Stimulated activated CD4-positive, alpha-beta T cell treated with anti-CD3 and anti-CD28 coated beads, Interleukin-15, amount 100 ng/mL, for 1 hour (primary cell): ENCODE measurements at places on chromosomes 4 and X.

DNA sequence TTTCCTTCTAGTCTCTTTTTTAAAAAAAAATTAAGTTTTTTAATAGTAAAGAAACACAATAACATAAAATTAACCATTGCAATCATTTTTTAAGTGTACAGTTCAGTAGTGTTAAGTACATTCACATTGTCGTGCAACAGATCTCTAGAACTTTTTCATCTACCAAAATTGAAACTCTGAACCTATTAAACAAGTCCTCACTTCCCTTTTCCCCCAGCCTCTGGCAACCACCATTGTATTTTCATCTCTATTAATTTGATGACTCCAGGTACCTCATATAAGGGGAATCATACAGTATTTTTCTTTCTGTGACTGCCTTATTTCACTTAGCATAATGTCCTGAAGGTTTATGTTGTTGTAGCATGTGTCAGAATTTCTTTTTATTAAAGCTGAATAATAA is 31.8 kb downstream of the MSL3 start:
- DNase-seq, result no peak

GRCh38 chr4:2686379-2687265 is 69.5 kb downstream of the TNIP2 start:
- DNase-seq, result no peak

DNA sequence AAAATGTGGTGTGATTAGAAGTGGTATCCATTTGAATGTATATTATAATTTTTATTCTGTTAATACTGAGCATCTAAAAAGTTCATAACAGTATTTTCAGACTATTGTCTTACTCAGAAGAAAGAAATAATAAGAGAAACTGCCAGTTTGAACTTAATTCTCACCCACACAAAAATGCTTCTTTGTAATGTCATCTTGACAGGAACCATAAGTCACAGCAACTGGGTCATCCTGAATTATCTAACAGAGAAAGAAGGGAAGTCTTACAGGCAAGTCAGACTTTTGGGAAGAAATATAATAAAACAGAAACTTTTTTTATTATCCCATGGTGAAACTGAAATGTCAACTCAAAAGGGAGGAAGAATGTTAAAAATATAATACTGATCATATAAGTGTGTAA is 83.1 kb downstream of the NDST4 start:
- no peak for DNase-seq

DNA sequence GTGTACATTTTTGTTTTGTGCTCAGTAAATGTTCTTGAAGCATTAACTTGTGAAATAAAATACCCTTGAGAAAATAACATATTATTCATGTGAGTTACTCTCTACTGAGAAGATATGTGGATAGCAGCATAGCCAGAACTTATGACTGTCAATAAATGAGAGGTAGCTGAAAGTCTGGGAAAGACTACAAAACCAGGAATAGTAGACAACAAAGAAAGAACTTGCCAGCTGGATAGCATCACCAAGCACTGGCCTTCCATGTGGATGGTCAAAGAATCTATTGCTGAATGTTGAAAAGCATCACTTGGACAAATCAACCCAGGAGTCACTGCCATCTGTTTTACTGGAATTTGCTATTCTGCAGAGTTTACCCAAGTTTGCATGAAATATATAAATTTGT is 650.0 kb upstream of the HTR2C start:
- DNase-seq, result no peak

DNA sequence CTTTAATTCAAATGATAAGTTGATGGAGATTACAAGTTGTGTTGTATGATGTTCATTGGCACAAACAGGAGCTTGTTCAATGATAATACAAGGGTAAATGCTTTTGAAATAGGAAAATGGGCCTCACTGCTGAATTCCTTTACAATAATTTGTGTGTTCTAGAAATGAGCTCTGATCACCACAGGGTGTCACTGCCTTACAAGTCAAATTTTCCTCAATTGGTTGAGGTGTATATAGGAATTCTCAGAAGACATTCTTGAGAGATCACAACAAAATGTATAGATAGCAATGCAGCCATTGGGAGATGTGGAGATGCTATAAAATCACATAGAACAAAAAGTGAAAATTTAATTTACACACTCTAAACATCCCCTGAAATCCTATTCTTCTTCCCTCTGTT is 49.6 kb downstream of the KLF8 start:
- DNase-seq, result no peak

DNA sequence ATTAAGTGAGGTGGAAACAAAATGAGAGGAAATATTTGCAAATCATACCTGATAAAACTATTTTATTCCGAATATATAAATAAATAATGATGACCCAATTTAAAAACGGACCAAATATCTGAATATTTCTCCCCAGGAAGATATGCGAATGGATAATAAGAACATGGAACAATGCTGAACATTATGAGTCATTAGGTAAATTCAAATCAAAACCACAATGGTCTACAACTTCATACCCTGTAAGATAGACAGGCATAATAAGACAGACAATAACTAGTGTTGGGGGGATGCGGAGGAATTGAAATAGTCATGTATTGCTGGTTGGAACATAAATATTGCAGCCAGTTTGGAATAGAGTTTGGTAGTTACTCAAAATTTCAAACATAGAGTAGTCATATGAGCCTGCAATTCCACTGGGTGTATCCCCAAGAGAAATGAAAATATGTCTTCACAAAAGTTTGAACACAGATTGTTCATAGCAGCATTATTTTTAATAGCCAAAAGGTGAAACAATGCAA is 47.6 kb upstream of the DRP2 start:
- DNase-seq, result no peak

DNA sequence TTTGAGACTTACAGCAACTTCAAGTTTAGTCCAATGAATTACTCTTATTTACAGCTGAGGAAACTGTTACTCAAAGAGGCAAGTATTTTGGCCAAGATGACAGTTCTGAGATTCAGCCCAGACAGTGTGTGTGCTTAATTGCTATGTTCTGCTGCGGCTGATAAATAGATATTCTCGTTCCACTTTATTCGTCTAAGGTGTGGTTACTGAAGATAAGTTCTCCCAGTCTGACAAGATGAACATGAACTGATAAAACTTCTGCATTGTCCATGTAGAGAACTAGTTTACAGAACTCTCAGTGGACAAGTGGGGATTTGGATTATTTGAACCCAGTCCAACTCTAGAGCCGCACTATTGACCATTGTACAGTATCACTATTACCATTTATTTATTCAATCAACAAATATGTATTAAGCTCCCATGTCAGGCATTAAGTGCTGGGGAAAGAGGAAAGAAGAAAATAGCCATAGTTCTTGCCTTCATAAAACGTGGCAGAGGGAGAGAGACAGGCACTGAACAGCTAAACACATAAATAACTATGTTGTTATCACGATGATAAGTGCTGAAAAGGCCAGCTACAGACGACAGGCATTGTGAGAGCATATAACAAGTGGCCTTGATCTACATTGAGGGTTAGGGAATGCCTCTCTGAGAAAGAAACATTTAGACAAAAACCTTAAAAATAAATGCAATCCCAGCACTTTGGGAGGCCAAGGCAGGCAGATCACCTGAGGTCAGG is 4.0 kb upstream of the DHX15 start:
- no peak for DNase-seq

DNA sequence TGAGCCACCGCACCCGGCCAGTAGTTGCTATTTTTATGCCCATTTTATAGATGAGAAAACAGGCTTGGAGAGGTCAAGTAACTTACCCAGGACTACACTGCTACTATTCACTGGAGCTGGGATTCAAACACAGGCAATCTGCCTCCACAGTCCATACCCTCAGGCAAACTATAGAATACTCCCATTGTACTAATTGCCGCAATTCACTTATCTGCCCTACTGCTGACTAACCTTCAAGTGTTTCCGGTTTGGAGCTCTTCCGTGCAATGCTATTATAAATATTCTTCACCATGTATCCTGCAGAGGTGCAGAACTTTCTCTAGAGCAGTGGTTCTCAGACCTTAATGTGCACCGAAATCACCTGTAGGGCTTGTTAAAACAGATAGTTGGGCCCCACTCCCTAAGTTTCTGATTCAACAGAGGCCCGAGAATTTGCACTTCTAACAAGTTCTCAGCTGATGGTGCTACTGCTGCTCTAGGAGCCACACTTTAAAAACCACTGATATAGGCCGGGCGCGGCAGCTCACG is 1.9 kb upstream of the G3BP2 start:
- no peak for DNase-seq

DNA sequence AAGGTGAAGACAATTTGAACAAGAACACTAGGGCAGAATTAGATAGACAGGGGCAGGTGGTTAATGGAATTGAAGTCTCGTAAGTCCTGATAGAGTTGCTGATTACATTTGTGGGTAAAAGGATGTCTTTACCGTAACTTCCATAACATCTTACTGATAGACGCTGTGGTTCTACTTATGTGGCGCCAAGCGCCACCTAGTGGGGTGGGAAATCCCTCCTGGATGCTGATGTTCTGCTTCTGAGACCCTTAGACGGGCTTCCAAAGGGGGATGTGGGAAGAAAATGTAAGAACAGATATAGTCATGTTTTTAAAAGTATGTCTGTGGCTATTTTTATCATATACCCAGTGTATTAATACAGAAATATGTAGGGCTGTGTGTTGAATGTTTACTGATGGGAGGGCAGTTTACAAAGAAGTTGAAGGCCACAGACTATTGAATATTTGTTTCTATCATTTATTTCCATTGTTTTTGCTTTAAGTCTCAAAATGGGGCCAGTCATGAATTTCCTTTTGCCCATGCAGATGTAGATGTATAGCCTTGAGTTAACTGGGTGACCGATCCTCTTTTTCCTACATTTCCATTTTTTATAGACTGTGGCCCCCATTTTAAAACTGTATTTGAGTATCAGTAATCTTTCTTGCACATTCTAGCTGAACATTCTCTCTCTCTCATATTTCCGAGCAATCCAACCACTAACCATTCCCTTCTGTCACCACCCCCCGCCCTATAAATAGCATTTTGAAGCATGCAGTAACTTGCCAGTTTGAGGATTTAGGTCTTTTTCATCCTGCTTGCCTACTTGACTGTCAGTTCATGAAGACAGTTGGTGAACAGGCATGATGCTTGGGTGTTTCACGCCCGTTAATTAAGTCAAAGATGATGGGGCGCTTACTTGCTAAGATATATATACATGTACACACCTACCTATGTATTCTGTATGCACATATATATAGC is 12.1 kb upstream of the TLR8 start:
- peak; percentile 10 for DNase-seq

DNA sequence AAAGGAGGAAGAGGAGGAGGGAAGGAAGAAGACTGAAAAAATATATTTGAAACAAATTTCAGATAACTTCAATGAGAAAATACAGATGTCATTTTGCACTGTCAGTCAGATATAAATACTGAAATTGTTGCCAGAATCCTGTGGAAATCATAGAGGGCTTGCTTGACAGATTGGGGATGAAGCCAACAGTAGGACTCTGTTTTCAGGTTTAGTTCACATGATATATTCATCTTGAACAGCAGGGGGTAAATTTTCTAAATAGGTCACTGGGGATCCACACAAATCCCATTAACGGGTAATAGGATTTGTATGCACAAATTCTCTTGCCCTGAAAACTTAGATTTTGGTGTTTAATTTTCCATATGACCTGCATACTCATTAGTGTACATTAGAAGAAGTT is 103.3 kb upstream of the PCDH18 start:
- DNase-seq, result no peak

DNA sequence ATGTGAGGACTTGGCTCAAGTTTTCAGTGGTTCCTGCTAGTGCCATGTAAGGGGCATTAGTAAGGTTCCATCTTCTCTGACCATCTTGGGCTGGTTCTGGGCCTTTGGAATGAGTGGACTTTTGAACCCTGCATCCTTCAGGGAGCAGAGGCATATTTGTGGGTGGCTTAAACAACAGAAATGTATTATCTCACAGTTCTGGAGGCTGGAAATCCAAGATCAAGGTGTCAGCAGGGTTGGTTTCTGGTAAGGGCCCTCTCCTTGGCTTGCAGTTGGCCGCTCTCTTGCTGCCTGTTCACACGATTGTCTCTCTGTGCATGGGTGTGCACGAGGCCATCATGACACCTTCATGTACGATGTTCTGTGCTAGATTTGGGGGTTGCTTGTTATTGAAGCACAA is 21.3 kb downstream of the CCKAR start:
- DNase-seq, result no peak

- no peak for DNase-seq
Measured at GRCh38 chr4:121094297-121094966, 22.1 kb upstream of the NDNF start.

DNA sequence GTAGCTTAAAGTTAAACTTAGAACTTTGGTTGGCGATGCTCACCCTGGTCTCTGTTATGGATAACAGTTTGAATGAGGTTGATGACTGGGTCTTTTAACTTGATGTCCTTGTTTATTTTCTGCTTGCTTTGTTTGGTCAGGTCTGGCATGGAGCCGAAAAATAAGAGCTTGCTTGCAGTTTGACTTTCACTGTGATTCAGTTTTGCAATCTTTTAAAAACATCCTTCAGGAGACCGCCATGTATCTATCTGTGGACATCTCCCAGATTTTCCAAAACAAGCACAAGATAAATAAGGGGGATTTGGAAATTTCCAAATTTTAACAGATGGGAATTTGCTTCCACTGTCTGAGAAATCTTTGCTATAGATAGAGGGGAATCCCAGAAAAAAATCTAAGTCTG is 246.7 kb downstream of the PALLD start:
- no peak for DNase-seq

- DNase-seq, result no peak
Measured at GRCh38 chr4:3328814-3329663, 36.2 kb downstream of the RGS12 start.
